Effector memory CD4-positive, alpha-beta T cell (primary cell): ENCODE measurements at places on chromosomes 3 and 15.

DNA sequence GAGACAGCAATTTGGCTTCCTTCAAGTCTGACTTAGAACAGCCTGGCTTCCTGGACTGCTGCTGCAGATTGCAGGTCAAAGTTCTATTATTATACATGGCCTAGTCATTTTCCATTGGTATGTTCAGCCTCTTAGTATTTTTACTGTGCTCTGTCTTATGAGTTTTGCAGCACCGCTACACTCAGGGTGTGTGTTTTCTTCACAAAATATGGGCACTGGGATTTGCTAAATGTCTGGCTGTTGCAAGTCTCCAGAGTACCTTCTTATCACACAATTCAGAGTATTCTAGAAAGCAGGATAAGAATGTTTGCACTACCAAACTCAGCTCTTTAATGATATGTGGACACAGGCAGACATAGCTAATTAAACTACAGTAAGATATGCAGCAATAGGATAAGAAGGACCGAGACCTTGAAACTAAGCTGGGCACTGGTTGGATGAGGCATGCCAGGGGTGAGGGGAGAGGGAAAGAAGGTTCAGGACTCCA is 203.0 kb upstream of the PDZRN3 start:
- H3K36me3 ChIP-seq = no peaks in the 10 kb centered on the region
- H3K27ac ChIP-seq = no peak overlapping the region
- H3K4me3 ChIP-seq = no peak overlapping the region
- no peaks in the 10 kb centered on the region for H3K27me3 ChIP-seq
- no peak for DNase-seq

DNA sequence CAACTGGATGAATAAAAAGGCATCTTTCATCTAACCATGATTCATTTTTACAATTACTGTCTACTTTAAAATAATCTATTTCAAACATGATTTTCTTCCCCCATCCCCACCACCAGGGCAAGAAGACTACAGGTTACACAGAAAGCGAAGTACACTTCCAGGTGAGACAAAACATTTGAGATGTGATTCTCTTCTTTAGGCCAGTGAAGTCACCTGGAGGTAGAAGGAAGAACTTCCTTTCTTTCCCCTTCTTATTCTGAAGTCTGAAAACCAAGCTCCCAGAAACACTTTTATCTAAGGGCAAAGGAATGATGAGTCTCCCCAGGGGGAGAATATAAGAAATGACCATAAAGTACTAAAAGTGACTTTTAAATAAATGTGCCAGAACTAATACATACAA is 36.7 kb downstream of the SHQ1 start:
- DNase-seq = no peak
- H3K4me3 ChIP-seq = no peak overlapping the region
- no peaks in the 10 kb centered on the region for H3K27me3 ChIP-seq

DNA sequence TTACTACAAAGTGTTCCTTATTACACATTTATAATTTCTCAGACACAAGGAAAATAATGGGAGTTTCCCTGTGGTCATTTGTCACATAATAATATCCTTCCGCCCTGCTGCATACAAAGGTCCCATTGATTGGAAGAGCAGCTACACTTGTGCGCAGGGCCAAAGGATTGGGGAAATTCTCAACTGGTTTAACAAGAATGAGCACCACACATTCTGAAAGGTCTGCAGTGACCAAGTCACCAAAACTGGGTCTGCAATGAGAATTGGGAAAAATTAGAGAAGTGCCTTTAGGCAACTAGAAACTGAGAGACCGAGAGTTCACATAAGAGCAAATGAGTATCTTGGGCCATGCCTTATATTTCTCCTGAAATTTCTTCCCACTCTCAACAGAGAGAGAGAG is 98.2 kb upstream of the NR2F2 start:
- DNase-seq = no peak
- H3K4me1 ChIP-seq = no peaks in the 10 kb centered on the region
- no peak overlapping the region for H3K27ac ChIP-seq
- H3K4me3 ChIP-seq = no peak overlapping the region

DNA sequence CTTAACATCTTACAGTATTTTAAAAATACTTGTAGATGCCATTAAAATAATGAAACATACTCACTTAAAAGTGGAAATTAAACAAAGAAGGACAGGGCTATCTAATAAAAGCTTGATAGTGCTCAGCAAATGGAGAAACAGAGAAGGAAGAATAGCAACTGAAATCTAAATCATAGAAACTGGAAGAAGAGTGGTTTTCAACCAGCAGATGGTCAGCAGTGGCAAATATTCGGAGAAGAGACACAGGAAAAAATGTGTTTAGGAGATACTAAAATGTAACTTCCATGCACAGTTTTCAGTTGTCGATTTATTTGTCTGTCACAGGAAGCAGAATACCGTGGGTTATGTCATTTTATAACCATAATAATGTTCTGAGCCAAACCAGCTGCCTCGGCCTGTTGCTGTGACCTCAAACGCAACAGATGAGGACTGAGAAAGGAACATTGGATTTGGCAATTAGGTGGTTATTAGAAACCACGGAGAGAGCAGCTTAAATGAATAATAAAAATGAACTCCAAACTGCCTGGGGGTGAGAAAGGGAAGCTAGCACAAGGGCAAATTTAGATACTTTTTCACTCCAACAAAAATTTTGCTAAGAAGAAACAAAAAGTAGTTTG is 246.6 kb upstream of the KCNMB2 start:
- no peak overlapping the region for H3K4me3 ChIP-seq
- no peaks in the 10 kb centered on the region for H3K36me3 ChIP-seq
- DNase-seq = no peak
- no peaks in the 10 kb centered on the region for H3K4me1 ChIP-seq

GRCh38 chr15:50107591-50108408 is 11.2 kb downstream of the ATP8B4 start:
- no peaks in the 10 kb centered on the region for H3K4me1 ChIP-seq
- no peaks in the 10 kb centered on the region for H3K36me3 ChIP-seq
- no peak overlapping the region for H3K27ac ChIP-seq
- H3K4me3 ChIP-seq = no peak overlapping the region
- no peaks in the 10 kb centered on the region for H3K27me3 ChIP-seq

GRCh38 chr3:11001658-11002021 is 9.1 kb downstream of the SLC6A1 start:
- H3K27ac ChIP-seq = no peak overlapping the region
- H3K4me1 ChIP-seq = no peaks in the 10 kb centered on the region
- no peak for DNase-seq
- H3K36me3 ChIP-seq = no peaks in the 10 kb centered on the region

DNA sequence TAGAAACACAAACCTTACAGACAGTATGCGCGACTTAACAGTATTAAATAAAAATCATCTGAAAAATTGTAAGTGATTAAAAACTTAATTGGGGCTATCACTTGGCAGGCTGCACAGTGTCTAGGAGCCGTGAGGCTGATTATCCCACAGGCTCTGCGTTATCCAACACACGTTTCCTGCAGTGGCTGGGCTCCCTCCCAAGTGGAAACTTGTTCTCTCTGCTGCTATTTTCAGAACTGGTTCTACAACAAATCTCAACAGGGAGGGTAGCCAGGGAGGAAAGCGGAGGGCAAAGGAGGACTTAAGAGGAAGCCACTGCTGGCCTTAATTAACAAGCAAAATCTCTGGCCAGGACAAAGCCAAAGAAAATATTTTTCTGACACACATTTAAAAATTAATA is 555.2 kb downstream of the MAGI1 start:
- H3K36me3 ChIP-seq = no peaks in the 10 kb centered on the region
- H3K4me1 ChIP-seq = no peaks in the 10 kb centered on the region
- no peak overlapping the region for H3K27ac ChIP-seq
- no peak overlapping the region for H3K4me3 ChIP-seq
- H3K27me3 ChIP-seq = no peaks in the 10 kb centered on the region

DNA sequence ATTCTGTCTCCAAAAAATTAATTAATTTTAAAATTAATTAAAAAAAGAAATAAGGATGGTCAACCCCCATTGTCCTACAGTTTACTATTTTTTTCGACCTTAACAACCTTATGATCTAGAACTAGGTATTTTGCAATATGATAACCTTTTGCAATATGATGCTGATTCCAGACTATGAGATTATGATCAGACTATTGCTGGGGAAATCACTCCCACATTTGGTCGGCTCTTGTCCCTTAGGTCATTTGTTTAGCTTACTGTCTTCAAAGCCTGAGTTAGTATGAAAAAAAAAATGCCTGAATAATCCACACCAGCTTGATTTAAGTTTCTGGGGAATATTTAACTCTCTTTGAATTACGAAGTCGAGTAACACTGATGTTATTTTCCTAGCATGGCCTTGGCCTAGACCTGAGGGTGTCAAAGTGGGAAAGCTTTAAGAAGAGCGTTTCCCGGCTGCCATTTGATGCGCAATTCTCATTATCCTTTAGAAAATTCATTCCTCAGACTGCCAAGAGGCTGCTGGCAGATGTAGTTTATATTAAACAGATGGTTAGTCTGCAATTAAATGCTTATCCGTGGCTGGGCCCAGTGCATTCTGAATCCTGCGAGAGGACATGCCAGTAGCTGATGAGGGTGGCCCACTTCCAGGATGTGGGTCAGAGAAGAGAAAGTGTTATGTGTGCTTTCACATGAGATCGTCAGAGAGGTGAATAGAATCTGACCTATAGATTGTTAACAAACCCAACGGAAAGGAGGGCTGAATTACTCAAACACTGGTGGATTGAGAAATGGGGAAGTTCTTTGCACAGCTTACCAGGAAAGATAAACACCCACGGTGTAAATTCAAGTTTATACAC is 496.0 kb upstream of the THBS1 start:
- no peaks in the 10 kb centered on the region for H3K4me1 ChIP-seq
- no peak overlapping the region for H3K4me3 ChIP-seq
- no peak overlapping the region for H3K27ac ChIP-seq
- DNase-seq = no peak

DNA sequence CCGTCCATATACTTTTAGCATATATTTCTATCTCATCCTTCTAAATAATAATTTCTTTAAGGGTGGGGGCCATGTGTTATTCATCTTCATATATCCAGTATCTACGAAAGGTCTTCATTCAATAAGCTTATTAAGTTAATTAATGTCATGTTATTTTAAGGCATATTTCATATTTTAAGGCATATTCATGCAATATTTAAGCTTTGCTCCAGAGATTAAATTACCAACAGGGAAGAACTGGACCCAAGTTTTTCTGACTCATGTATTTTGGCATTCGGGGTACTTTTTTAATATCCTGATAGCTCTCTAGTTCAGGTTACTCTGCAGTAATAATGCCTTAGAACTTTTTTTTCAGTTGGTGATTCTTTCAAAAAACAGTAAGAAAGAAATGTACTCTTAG is 27.4 kb downstream of the PHC3 start:
- no peaks in the 10 kb centered on the region for H3K27me3 ChIP-seq
- peak overlapping the region; percentile 43 for H3K27ac ChIP-seq
- peaks cover 7% of the 10 kb centered on the region for H3K36me3 ChIP-seq
- no peak for DNase-seq

- H3K4me1 ChIP-seq = no peaks in the 10 kb centered on the region
- no peak for DNase-seq
- H3K36me3 ChIP-seq = no peaks in the 10 kb centered on the region
- no peaks in the 10 kb centered on the region for H3K27me3 ChIP-seq
- H3K27ac ChIP-seq = no peak overlapping the region
These were observed 28.5 kb upstream of the PDE8A start for GRCh38 chr15:84953136-84953535.

- H3K4me3 ChIP-seq = peak overlapping the region; percentile 23
- no peaks in the 10 kb centered on the region for H3K36me3 ChIP-seq
- H3K27ac ChIP-seq = peak overlapping the region; percentile 53
- H3K4me1 ChIP-seq = peaks cover 22% of the 10 kb centered on the region
These were observed 108.9 kb upstream of the BNIP2 start for GRCh38 chr15:59797756-59798604.

DNA sequence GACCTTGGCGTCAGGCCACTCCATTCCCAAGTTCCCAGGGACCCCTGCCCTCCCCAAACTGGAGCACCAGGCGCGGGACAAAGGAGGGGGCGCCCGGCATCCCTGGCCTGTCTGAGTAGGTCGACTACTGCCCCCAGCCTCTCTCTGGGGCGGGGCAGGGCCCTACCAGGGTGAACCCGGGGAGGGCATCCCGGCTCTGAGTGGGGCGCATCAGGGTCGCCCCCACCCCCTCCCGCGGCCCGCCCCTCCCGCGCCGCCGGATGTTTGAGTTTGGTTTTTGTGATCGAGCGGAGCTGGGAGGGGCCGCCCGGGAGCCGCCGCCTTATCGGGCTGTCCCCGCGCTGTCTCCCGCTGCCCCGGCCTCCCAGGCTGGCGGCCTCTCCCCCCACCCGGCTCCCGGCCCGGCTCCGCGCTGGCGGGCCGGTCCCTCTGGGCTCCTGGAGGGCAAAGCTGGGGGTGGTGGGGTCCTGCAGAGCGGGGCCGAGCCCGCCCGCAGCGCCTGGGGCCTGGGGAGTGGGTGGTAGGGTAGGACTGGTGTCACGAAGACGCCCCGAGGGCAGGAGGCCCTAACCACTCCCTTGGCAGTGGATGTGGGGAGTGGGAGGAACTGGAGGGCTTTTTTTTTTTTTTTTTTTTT is 47.2 kb upstream of the SMAD6 start:
- H3K4me3 ChIP-seq = peak overlapping the region; percentile 22
- no peaks in the 10 kb centered on the region for H3K4me1 ChIP-seq
- no peak for DNase-seq
- no peak overlapping the region for H3K27ac ChIP-seq
- H3K36me3 ChIP-seq = no peaks in the 10 kb centered on the region

- no peaks in the 10 kb centered on the region for H3K36me3 ChIP-seq
- H3K4me3 ChIP-seq = no peak overlapping the region
- DNase-seq = no peak
- no peaks in the 10 kb centered on the region for H3K27me3 ChIP-seq
- H3K4me1 ChIP-seq = peaks cover 7% of the 10 kb centered on the region
These were observed 107.1 kb downstream of the ZMAT3 start for GRCh38 chr3:178964551-178964950.

DNA sequence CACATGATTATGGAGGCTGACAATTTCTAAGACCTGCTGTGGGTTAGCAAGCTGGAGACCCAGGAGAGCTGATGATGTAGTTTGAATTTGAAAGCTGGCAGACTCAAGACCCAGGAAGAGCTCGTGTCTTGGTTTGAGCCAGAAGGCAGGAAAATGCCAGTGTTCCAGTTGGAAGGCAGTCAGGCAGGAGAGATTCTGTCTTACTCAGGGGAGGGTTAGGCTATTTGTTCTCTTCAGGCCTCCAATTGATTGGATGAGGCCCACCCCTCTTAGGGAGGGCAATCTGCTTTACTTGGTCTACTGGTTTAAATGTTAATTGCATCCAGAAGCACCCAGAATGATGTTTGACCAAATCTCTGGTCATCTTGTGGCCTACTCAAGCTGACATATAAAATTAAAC is 40.4 kb upstream of the IGF2BP2 start:
- no peak overlapping the region for H3K27ac ChIP-seq
- H3K4me3 ChIP-seq = no peak overlapping the region
- no peaks in the 10 kb centered on the region for H3K4me1 ChIP-seq
- no peaks in the 10 kb centered on the region for H3K36me3 ChIP-seq
